Pancreas (tissue), 10 donors: ENCODE measurements at places on chromosomes 3 and 15. TPM values are rescaled to one million over a fixed set of nuclear protein-coding genes. Genes with fewer than 3 reads are reported as not detected.

SLC24A1 gene
- total RNA-seq, result 4.3 TPM

GHSR gene
- total RNA-seq, result not detected

PIF1 gene
- total RNA-seq, result not detected

CCRL2 gene
- 0.24 TPM for total RNA-seq

SMCO1 gene
- not detected for total RNA-seq

EDC3 gene
- 7.6 TPM for total RNA-seq

OXTR gene
- total RNA-seq, result 0.20 TPM

ACOX2 gene
- 5.4 TPM for total RNA-seq

FANCD2OS gene
- total RNA-seq, result not detected

SLITRK3 gene
- total RNA-seq, result 0.03 TPM

CD200 gene
- total RNA-seq, result 1.1 TPM

DNA sequence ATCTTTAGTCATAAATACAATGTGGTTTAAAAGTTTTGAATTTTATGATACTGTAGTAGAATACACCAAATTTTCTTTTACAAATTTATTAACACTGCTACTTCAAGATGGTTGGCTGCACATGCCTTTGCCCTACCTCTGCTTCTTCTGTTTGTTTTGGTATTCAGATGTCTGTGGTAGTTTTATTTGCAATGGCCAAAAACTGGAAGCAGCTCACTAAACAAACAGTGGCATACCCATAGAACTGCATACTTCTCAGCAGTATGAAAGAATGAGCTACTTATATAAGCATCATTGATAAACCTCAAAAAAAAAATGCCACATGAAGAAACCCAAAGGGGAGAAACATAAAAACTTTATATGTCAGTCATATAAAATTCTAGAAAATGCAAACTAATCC is 19.5 kb downstream of the ARIH2 start:
- H3K4me1 ChIP-seq, result no peaks in the 10 kb centered on the region
- no peaks in the 10 kb centered on the region for H3K36me3 ChIP-seq
- H3K4me3 ChIP-seq, result no peak overlapping the region
- no peaks in the 10 kb centered on the region for H3K27me3 ChIP-seq
- H3K27ac ChIP-seq, result no peak overlapping the region
- no peak for DNase-seq

- H3K27me3 ChIP-seq, result no peaks in the 10 kb centered on the region
- no peaks in the 10 kb centered on the region for H3K36me3 ChIP-seq
- no peak for DNase-seq
These were observed 64.8 kb downstream of the RASGRF1 start for GRCh38 chr15:79025802-79026201.

DNA sequence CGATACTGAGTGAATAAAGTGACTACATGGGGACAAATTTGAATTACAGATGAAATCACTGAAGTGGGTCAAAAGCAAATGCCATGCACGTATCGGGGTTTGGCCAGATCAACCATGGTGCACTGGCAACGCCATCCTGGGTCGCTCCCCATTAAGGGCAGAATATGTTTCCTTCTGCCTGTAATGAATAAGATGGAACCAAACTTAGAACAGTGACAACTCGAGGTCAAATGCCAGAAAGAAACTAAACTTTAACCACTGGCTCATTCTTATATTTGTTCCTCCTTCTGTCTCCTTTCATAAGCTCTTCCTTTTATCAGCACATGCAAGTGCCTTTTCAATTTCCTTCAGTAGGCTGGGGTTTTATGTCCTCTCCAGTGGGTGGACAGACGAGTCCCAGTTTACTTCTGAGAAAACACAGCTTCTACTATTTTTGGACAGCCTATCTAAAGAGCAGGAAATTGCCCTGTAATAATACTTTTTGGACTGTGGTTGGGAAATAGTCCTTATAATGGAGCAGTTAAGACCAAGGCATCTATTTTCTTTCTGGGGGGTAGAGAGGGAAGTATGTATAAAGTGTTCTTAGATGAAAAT is 61.4 kb downstream of the WHAMM start:
- H3K36me3 ChIP-seq, result peaks cover 25% of the 10 kb centered on the region
- no peak overlapping the region for H3K4me3 ChIP-seq
- no peaks in the 10 kb centered on the region for H3K27me3 ChIP-seq
- H3K4me1 ChIP-seq, result peaks cover 22% of the 10 kb centered on the region

- H3K36me3 ChIP-seq, result no peaks in the 10 kb centered on the region
- H3K27ac ChIP-seq, result no peak overlapping the region
- H3K4me3 ChIP-seq, result no peak overlapping the region
- DNase-seq, result no peak
- H3K4me1 ChIP-seq, result no peaks in the 10 kb centered on the region
These were observed 1.5 kb downstream of the CYP1A1 start for GRCh38 chr15:74723754-74724334.

DNA sequence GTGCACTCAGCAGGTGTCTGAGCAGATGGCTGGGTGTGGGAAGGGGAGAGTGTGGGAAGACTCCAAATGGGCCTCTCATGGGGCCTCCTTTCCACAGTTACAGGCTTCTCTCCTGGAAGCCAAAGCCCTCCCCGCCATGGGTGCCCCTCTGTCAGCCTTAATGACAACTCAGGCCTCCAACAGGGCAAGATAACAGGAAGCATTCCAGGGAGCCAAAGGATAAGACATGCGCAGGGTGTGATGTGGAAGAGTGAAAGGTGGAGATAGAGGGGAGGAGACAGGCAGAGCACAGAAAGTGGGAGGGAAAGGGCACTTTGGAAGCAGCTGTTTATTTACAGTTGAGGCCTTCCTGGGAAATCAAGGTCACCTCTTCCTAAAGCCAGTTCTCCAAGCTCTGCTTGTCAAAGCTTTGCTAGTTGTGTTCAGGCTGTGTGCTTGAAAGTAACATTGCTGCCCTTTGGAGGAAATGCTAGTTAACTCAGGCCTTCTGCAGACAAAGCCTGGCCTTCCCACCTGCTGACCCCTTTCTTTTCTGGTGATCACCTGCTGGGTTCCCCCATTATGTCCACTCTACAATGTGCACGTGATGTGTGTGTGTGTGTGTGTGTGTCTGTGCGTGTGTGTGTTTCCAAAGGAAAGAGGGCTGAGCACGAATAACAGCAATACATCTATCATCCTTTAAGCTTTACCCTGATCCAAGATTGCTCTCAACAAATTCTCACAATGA is 35.2 kb upstream of the SMAD3 start:
- peaks cover 26% of the 10 kb centered on the region for H3K4me1 ChIP-seq
- no peaks in the 10 kb centered on the region for H3K27me3 ChIP-seq
- H3K4me3 ChIP-seq, result no peak overlapping the region
- H3K36me3 ChIP-seq, result no peaks in the 10 kb centered on the region
- no peak overlapping the region for H3K27ac ChIP-seq

DNA sequence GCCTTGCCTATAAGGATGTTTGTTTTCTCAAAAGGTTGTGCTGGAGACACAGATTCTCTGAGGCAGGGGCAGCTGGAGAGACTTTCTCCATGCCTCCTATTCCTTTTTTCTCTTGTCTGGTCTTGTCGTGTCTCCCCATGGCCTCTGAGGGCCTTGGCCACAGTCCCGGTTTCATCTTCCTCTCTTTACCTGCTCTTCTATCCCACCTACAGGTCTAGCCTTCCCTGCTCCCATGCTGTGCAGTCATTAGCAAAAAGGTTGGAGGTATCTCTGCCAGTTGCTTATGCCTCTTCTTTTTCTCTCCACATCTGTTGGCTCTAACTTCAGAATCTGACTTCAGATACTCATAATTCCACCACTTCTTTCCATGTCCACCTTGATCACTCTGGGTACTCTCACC is 191.1 kb downstream of the IL20RB start:
- no peaks in the 10 kb centered on the region for H3K4me1 ChIP-seq
- DNase-seq, result no peak
- no peak overlapping the region for H3K27ac ChIP-seq
- H3K4me3 ChIP-seq, result no peak overlapping the region

DNA sequence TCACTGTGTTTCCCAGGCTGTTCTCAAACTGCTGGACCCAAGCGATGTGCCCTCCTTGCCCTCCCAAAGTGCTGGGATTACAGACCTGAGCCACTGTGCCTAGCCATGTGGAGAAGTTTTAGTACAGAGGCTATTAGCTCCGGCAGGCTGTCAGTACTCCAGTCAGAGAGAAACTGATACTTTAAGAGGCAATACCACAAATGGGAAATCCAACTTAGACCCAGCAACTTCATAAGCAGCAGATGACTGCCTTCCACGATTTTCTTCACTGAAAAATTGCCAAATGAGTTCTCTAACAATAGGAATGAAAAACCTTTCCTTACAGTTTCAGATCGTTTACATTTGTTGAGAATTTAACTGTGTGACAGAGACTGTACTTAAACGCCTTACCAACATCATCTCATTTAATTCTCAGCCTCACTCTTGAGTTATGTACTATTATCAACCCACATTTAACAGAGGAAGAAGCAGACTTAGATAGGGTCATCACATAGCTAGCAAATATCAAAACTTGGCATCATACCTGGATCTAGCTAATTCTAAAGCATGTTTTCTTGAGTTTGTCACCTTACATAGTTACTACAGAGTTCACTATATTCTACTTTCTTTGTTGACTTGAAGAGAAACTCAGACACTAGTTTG is 127.4 kb downstream of the TCF12 start:
- H3K27me3 ChIP-seq, result no peaks in the 10 kb centered on the region
- H3K36me3 ChIP-seq, result no peaks in the 10 kb centered on the region
- no peak overlapping the region for H3K27ac ChIP-seq
- H3K4me3 ChIP-seq, result no peak overlapping the region

GRCh38 chr3:45807681-45808540 is 11.6 kb upstream of the SLC6A20 start:
- no peak for DNase-seq
- H3K27me3 ChIP-seq, result no peaks in the 10 kb centered on the region
- H3K36me3 ChIP-seq, result no peaks in the 10 kb centered on the region
- H3K27ac ChIP-seq, result no peak overlapping the region

- H3K27ac ChIP-seq, result no peak overlapping the region
- H3K4me3 ChIP-seq, result no peak overlapping the region
- no peaks in the 10 kb centered on the region for H3K27me3 ChIP-seq
- H3K4me1 ChIP-seq, result peaks cover 9% of the 10 kb centered on the region
These were observed 315.1 kb upstream of the PROK2 start for GRCh38 chr3:72100080-72100511.

DNA sequence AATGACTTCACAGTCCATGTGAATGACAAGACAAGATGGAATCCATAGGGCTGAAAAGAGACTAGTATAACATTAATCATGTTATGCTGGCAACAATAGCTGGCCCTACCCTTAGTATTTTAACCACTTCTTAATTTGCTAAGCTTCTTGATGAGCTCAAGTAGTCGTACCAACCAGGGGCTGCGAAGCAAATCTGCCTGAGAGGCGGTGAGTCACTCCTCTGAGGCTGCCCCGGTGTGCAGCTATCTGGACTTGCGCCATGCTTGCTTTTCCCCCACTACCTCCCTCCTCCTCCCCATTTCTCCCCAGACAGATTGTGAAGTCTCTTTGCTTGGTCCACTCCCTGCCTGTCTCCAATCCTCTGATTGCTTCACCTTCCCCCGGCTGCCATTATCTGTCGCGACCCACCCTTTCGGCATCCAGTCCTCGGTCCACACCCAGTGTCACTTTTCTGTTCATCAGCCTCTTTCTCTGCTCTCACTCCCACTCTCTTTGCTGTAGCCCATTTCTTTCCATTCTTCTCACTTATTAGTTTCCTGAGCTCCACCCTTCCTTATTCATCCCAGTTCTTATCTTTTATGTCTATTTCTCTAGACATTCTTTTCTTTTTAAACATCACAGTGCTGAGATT is 42.7 kb downstream of the DUT start:
- H3K36me3 ChIP-seq, result no peaks in the 10 kb centered on the region
- H3K4me1 ChIP-seq, result no peaks in the 10 kb centered on the region
- no peak overlapping the region for H3K27ac ChIP-seq
- H3K27me3 ChIP-seq, result no peaks in the 10 kb centered on the region
- H3K4me3 ChIP-seq, result no peak overlapping the region

GRCh38 chr15:99631255-99631654 is 65.5 kb downstream of the MEF2A start:
- no peak overlapping the region for H3K27ac ChIP-seq
- no peak for DNase-seq
- H3K36me3 ChIP-seq, result no peaks in the 10 kb centered on the region
- no peaks in the 10 kb centered on the region for H3K27me3 ChIP-seq

GRCh38 chr3:187739094-187739560 is 6.1 kb downstream of the BCL6 start:
- peaks cover 4% of the 10 kb centered on the region for H3K4me1 ChIP-seq
- no peaks in the 10 kb centered on the region for H3K27me3 ChIP-seq
- H3K36me3 ChIP-seq, result no peaks in the 10 kb centered on the region
- peak overlapping the region; percentile 74 for H3K27ac ChIP-seq

DNA sequence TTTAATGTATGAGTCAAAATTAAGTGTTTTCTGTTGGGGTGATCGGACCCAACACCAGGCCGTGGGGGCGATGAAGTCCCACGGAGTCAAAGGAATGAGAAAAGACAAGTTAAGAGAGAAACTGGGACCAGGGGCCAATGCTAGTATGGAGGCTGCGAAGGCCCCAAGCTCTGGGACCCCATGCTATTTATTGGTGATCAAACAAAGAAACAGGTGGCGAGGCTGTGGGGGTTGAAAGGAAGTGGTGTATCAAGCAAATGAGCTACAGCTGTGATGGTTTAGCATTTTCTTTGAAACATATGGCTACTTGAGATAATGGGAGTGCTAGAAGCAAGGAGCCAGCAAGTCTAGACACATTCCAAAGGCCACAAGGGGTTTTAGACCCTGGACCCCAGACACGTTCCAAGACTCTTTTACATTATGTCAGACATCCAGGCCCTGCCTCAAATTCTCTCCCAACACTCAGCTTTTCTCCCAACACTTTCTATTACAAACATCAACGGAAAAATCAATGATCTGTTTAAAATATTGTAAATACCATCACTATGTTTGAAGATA is 56.0 kb upstream of the SNRPN start:
- H3K27ac ChIP-seq, result no peak overlapping the region
- DNase-seq, result no peak
- H3K4me1 ChIP-seq, result no peaks in the 10 kb centered on the region

GRCh38 chr3:126104028-126104635 is 20.2 kb upstream of the SLC41A3 start:
- H3K36me3 ChIP-seq, result no peaks in the 10 kb centered on the region
- no peaks in the 10 kb centered on the region for H3K27me3 ChIP-seq
- no peak overlapping the region for H3K4me3 ChIP-seq
- DNase-seq, result no peak

DNA sequence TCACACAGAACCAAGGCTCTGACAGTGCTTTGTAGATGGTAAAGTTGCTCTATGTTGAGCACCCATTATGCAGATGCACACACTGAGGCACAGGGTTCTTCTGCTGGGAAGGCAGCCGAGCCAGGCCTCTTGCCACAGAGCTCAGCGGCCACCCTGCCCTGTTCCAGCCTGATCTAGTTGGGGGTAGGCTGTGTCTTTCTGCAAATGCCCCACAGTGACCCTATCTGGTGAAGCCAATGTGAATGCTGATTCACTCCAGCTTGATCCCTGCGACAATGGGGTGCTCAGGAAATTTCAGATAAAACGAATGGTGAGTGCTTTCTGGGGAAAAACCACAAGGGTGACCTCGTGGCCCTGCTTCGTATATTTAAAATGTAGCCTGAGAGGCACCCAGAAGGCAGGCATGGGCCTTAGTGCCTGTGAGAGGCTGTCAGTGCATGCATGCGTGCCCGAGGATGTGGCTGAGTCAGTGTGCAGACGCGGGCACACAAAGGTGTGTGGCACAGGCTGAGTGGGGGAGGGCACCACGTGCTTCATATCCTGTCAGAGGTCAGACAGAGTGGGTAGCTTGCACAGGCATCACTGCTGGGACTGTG is 85.7 kb downstream of the ATP2B2 start:
- H3K27ac ChIP-seq, result no peak overlapping the region
- no peaks in the 10 kb centered on the region for H3K36me3 ChIP-seq
- no peak for DNase-seq

GRCh38 chr15:81170511-81170910 is 26.2 kb upstream of the IL16 start:
- no peak for DNase-seq
- no peak overlapping the region for H3K27ac ChIP-seq
- no peak overlapping the region for H3K4me3 ChIP-seq
- H3K27me3 ChIP-seq, result no peaks in the 10 kb centered on the region
- H3K36me3 ChIP-seq, result no peaks in the 10 kb centered on the region
- no peaks in the 10 kb centered on the region for H3K4me1 ChIP-seq
